ENCODE measurements at places on chromosomes 12 and 14.

- no peak for DNase-seq
Measured at GRCh38 chr14:61625165-61625564, 70.1 kb upstream of the HIF1A start.

GRCh38 chr12:111598637-111599452 is at the start of gene ATXN2:
ATXN2 (minus strand) TSS chr12:111599315; CDS start chr12:111599034, 281 bp downstream.
- DNase-seq, result peak; percentile 61

DNA sequence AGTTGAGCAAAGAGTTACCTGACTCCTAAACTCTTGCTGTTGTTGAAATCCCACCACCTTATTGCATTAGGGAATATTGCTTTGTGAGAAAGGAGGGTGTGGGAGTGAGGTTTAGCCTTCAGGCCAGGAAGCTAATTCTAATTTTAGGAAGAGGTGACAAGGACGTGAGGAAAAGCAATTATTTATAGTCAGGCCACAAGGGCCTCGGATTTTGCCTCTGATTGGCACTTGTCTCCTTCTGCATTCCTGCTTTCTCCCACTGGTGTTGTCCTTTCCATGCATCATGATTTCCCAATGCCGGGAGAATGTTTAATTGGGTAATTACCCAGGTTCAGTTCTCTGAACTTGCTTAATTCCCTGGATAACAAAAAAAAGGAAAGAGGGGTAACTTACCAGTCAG is 37.9 kb upstream of the SLC38A2 start:
- DNase-seq, result no peak

DNA sequence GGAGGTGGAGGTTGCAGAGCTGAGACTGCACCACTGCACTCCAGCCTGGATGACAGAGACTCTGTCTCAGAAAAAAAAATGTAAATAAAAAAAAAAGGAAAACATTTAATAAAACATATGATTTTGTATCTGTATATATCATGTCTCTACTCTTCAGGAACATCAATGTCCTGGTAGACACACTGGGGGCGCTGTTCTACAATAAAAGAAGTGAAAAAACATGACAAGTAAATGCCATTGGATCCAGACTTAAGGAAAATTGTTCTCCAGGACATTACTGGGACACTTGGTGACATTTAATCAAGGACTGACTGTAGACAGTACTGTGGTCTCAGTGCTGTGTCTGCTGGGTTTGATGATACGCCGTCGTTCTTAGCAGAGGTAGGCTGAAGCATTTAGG is 15.5 kb upstream of the KLC1 start:
- no peak for DNase-seq

GRCh38 chr14:37642125-37642524 is 46.7 kb downstream of the TTC6 start:
- no peak for DNase-seq

GRCh38 chr14:55332654-55333570 is 61.7 kb downstream of the FBXO34 start:
- DNase-seq, result peak; percentile 12

GRCh38 chr14:69682621-69683263 is 71.3 kb downstream of the SUSD6 start:
- no peak for DNase-seq

GRCh38 chr12:107844312-107844921 is 69.9 kb downstream of the ASCL4 start:
- no peak for DNase-seq

GRCh38 chr14:24670594-24670993 is 36.6 kb upstream of the GZMB start:
- DNase-seq, result no peak

- no peak for DNase-seq
Measured at GRCh38 chr14:34833549-34834523, 41.3 kb downstream of the BAZ1A start.

- DNase-seq, result no peak
Measured at GRCh38 chr14:70753518-70753953, 55.8 kb downstream of the MAP3K9 start.

GRCh38 chr12:46933947-46934346 is 108.2 kb upstream of the SLC38A4 start:
- no peak for DNase-seq

GRCh38 chr12:62629413-62629812 is 162.8 kb downstream of the MON2 start:
- no peak for DNase-seq

- DNase-seq, result no peak
Measured at GRCh38 chr14:20755037-20755436, 9.3 kb downstream of the EDDM3A start.

DNA sequence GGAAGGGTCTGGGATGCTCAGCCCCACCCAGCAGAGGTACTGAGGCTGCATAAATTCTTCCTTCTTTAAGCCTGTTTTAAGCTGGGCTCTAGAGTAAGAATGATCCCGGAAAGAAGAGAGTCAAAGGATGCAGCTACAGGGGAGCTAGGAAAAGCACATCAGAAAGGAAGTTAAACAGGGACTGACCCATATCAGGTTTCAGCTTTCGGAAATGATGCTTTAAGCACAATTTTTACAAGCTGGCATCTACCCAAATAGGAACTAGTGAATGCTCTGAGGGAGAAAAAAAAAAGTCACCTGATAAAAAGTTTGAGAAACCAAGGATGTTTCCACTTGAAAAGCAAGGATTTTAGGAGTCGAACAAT is 22.0 kb downstream of the TSPAN8 start:
- DNase-seq, result no peak

DNA sequence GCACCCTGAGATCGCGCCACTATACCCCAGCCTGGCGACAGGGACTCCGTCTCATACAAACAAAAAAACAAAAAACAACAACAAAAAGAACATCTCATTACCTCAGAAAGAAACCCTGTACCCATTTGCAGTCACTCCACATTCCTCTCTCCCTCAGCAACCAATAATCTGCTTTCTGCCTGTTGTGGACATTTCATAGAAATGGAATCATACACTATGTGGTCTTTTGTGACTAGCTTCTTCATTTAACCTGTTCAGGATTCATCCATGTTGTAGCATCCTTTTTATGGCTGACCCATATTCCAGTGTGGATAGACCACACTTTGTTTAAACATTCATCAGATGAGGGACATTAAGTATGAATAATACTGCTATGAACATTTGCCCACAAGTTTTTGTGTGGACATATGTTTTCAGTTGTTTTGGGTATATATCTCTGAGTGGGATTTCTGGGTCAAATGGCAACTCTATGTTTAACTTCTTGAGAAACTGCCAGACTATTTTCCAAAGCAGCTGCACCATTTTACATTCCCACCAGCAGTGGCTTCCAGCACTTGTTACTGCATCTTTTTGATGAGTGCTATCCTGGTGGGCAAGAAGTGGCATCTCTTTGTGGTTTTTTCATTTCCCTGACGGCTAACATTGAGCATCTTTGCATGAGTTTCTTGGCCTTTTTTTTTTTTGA is 5.9 kb upstream of the RCOR1 start:
- no peak for DNase-seq

GRCh38 chr14:34872822-34873588 is 2.2 kb downstream of the BAZ1A start:
- no peak for DNase-seq

- DNase-seq, result no peak
Measured at GRCh38 chr12:93100610-93101009, 171.5 kb upstream of the EEA1 start.

GRCh38 chr14:104749111-104749649 is 3.8 kb upstream of the SIVA1 start:
- no peak for DNase-seq
